H9 (cell line): ENCODE measurements at places on chromosomes 13 and 19. TPM values are rescaled to one million over a fixed set of nuclear protein-coding genes. Genes with fewer than 3 reads are reported as not detected.

GRCh38 chr19:18069383-18069782 is 17.4 kb downstream of the IL12RB1 start:
- no peak for DNase-seq

- DNase-seq, result no peak
Observed at GRCh38 chr13:68719815-68720214, 1387.8 kb upstream of the ATXN8OS start.

The TICAM1 gene
- 0.48 and 0.57 TPM in 2 replicates for total RNA-seq

DNA sequence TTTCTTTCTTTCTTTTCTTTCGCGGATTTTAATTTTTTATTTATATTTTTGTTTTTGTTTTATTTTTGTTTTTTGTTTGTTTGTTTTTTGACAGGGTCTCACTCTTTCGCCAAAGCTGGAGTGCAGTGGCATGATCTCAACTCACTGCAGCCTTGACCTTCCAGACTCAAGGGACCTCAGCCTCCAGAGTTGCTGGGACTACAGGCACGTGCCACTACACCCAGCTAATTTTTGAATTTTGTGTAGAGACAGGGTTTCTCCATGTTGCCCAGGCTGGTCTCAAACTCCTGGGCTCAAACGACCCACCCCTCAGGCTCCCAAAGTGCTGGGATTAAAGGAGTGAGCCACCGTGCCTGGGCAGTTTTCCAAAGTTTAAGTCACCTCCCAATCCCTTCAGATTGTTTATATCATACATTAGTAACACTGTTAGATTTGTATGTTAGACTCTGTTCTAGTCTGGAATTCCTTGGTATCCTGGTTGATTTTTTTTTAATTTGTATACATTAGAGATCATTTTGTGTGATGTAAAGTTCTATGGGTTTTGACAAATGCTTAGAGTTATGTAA is 597.3 kb downstream of the DCT start:
- DNase-seq, result no peak

GRCh38 chr19:10284960-10285278 is 1.8 kb upstream of the ICAM4 start:
- DNase-seq, result no peak

The ZNF222 gene
- 5.4 and 6.6 TPM in 2 replicates for total RNA-seq

DNA sequence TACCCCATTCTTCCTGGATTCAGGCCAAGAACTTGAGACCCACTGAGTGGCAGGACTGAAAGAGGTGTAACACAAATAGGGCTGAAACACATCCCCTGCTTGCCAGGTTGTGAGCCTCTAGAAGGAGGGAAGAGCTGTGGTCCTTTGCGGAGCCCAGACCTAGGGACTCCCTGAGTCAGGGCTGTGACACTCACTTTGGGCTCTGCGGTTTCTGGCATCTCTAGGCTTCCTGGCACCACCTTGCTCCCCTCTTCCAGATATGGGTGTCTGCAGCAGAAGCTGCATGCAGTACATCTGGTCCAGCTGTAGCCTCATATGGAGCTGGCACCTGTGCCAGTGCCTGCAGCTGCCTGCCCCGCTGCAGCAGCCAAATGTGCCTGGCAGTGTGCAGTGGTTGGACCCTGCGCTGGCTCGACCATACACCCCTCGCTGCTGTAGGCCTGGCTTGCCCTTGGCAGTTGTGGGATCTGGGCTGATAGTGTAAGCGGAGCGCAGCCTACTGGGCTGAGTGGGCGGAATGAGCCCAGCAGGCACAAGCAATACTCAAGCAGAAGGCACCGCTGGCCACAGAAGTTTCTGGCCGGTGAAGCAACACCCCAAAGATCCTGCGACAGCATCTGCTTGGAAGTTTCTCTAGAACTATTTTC is 290.4 kb downstream of the SLITRK6 start:
- peak; percentile 59 for DNase-seq

DNA sequence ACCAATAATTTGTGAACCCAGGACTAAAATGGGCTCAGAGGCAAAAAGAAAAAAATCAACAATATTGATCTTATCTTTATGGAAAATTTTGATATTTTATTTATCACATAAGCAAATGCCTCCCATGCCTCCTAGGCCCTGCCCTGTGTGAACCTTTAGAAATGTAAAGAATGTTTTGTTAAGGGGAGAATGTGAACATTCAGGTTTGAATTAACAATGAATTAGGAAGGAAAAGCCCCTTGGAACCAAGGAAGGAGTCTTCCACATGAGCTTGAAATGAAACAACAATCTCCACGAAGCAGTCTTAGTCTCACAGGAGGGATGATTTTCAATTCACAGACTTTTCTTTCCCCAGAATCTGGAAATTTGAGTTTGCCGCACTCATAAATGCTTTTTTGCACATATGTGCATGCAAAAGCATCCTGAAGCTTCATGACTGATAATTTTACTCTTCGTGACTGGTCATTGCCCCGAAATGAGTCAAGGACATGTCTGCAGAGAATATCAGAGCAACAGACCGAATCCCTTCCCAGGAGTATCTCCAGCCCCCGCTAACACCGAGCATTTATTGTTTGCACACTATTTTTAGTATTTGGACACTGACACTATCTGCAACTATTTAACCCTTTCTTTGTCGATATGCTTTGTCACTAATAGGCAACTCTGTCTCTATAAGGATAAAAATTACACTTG is 135.2 kb downstream of the DCT start:
- no peak for DNase-seq

DNA sequence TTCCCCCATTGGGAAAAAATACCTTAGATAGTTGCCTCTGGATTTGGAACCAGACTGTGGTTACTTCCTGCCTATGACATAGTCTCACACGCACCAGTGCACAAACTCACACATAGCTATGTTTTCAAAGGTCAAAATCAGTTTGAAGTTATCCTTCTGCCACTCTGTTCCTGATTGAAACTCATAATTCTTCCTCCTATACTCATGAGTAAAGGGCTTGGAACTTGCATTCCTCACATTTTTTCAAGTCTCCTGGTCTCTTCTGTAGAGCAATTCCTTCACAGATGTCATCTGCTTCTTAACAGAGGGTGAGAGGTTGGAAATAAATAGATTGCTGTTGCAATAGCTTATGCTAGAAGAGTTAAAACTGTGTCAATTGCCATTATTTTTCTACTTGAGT is 18.6 kb upstream of the POSTN start:
- DNase-seq, result no peak

DNA sequence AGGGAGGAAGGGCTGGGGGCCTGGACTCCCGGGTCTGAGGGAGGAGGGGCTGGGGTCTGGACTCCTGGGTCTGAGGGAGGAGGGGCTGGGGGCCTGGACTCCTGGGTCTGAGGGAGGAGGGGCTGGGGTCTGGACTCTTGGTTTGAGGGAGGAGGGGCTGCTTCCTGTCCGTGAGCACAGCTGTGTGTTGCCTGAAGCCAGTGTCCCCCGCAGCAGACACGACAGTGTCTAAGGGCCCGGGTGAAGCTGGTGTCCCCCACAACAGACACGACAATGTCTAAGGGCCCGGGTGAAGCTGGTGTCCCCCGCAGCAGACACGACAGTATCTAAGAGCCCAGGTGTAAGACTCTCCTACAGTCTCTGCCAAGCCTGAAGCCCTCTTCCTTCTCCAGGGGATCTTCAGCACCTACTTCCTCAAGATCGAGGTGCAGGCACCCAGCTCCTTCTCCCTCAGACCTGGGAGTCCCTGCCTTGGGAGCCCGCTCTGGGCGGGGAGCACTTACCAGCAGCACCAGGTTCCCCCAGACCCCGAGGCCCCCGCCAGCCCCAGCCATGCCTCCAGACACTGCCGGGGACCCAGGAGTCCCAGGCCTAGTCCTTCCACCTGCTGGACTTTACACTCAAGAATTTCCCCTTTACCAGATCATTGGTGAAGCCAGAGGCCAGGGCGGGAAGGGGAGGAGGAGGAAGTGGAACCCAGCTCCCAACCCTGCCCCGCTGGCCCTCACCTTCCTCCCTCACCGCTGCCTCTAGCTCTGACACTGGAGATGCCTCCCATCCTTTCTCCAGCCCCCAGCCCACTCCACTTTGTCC is at the start of gene PTPRH:
Gene PTPRH, minus strand, starts transcription at position 622 of the 813 bp plus-strand sequence. Its CDS starts 68 bp downstream, at position 554.
- peak; percentile 26 for DNase-seq

DNA sequence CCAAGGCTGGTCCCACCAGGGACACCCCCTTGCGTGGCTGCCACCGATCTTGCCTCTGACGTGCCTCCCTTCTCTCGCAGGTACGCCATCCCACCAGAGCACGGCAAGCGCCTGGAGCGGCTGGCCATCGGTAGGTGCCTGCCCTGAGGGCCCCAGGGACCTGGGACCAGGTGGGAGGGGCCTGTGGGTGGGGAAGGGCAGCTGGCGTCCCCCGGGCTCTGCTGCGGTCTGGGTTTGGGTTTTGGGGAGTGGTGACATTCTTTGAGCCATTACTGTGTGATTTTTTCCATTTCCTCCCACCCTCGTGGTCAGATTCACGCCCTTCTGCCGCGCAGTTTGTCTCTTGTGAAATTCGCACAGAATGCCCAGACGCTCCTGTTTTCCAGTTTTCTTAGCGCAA is 102.0 kb downstream of the KDM4B start:
- no peak for DNase-seq

- peak; percentile 62 for DNase-seq
Observed at GRCh38 chr13:77918391-77919245, at the start of gene EDNRB. Gene EDNRB (minus strand): TSS chr13:77918831. CDS start chr13:77918573, 258 bp downstream.

GRCh38 chr13:35914662-35915061 is 216.5 kb downstream of the DCLK1 start:
- no peak for DNase-seq

GRCh38 chr13:87100431-87100830 is 570.7 kb upstream of the SLITRK5 start:
- no peak for DNase-seq

- DNase-seq, result no peak
Observed at GRCh38 chr13:66657165-66657881, 572.8 kb downstream of the PCDH9 start.

The TEKTIP1 gene
- 1.2 and 1.3 TPM in 2 replicates for total RNA-seq

GRCh38 chr13:102045731-102046130 is 356.1 kb downstream of the FGF14 start:
- no peak for DNase-seq

The SKA3 gene
- 59.3 and 61.8 TPM in 2 replicates for total RNA-seq

DNA sequence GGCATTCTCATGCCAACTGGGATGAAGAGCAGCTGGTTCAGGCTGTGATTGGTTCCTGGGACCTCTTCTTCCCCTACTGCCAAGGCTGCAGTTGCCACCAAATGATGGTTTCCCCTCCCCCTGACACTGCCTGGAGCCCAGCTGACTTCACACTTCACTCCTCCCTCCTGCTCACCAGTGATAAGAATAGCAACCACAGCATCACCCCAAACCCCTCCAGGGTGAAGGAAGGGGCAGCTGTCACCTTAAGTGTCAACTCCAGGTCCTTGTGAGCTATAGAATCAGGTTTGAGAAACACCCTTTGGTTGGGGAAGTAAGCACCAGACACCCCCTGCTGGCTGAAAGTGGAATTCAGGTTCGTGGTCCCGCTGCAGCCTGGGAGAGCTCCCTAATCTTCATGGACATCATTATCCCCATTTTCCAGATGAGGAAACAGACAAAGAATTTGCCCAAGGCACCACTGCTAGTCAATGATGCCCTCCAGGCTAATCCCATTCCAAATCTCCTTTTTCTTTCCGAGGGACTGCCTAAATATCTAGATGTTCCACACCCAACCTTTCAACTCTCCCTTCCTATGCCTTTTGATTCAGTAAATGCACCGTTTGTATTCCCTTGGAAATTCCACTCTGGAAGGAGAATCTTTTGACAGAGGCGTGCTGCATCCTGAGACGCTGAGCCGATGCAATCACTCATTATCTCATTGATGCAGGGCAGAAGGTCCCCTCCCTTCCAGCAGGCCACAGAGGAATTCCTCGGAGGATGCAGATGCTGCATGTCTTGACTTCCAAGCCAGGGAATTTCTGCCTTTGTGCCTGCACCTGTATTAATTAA is 50.6 kb upstream of the UQCRFS1 start:
- DNase-seq, result peak; percentile 68

DNA sequence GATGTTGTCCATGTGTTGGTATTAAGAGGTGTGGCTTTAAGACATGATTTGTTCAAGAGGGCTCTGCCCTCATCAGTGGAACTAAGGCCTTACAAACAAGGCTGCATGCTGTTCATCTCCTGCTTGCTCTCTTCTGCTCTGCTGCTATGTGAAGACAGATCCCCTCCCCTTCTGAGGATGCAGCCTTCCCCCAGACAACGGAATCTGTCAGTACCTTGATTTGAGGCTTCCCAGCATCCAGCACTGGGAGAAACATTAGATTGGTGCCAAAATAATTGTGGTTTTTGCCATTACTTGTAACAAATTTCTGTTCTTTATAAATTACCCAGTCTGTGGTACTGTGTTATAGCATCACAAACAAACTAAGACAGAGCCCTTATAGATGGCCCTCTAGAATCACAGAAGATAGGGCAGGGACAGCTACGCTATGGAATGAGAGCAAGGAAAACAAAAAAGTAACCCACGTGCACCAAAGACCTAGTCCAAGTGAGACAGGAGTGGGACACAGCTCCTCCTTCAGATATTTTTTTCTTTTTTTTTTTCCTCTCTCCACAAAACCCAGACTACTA is 151.5 kb upstream of the RXFP2 start:
- DNase-seq, result no peak

The TPGS1 gene
- 7.4 and 8.1 TPM in 2 replicates for total RNA-seq

GRCh38 chr13:40275636-40276035 is 390.8 kb downstream of the FOXO1 start:
- no peak for DNase-seq

DNA sequence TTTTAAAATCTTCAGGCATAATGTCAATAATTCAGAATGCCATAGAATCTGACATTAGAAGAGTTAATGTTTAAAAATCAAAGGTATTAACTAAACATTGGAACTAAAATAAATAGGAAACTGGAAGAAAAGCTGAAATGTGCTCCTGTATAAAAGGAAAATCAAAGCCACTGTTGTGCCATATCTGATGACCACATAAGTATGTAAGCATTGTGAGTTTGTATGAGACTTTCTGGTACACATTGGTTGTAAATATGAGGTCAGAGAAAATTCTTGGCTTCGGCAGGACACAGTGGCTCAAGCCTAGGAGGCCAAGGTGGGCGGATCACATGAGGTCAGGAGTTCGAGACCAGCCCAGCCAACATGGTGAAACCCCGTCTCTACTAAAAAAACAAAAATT is 48.3 kb upstream of the INTS6 start:
- DNase-seq, result no peak

- DNase-seq, result no peak
Observed at GRCh38 chr19:3098141-3098514, 4.0 kb downstream of the GNA11 start.
